Right lung (tissue), 10 donors: ENCODE measurements at places on chromosomes 5 and 9. TPM values are rescaled to one million over a fixed set of nuclear protein-coding genes. Genes with fewer than 3 reads are reported as not detected.

The SHLD3 gene
- polyA plus RNA-seq: 6.2 TPM

- DNase-seq: no peak
These were observed 18.1 kb downstream of the LIX1 start for GRCh38 chr5:97124335-97124734.

DNA sequence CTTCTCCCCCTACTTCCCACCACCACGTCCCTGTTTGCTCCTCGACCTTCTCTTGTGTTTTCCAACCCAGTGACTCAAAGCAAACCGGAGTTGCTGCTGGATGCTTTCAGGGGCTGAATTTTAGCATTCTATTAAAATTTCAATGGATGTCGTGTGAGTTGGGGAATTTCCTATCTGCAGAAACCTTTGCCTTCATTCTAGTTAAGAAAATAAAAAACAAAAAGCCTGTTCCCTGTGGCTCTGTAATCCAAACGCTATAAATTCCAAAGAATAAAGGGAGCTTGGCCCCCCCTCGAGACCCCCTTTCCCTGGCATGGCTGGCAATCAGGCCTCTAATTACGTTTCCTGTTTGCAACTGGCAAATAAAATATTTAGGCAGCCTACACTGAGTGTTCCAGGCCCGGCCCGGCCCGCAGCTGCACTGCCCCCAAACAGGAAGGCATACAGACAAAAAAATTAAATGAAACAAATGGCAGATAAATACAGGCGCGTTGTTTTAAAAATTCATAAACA lies 139.4 kb upstream of the PPP1R26 start:
- peak; percentile 6 for DNase-seq

- DNase-seq: no peak
These were observed 88.8 kb downstream of the CARTPT start for GRCh38 chr5:71807909-71808308.

- DNase-seq: no peak
These were observed 22.2 kb downstream of the TNFSF8 start for GRCh38 chr9:114908104-114908622.
